ENCODE measurements at places on chromosomes 16 and 17.

DNA sequence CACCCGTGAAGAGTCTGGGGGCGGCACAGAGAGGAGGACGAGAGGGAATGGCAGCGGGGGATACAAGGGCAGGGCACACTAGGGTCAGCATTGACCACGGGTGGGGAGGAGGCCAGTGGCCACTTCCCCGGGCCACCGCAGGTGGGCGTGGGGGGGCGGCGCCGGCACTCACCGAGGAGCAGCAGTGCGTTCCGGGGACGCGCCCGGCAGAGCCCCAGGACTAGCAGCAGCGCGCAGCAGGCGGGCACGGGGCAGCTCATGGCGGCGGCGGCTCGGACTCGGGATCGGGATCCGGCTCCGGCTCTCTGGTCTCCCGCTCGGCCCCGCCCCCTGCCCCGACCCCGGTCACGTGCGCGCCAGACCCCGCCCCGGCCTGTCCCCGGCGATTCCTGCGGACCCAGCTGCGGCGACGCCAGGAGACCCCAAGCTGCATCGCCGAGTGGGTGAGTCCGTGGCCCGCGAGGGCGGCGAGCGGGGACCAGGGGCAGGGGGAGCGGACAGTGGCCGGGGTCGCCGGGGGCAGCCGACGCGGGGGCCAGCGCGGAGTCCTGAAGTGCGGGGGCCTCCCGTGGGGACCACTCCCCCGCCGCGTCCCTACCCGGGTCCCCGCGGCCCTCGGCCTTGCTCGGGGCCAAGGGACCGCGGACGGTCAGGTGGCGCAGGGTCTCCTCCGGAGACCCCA lies at the start of the genes SGSH and SLC26A11:
Gene SGSH, minus strand, starts transcription at position 280 of the 682 bp plus-strand sequence. Its CDS starts 20 bp downstream, at position 260.
Gene SLC26A11, plus strand, starts transcription at position 374 of the 682 bp plus-strand sequence. CDS start 1,134 bp downstream, outside the sequence.
- peak; percentile 58 for DNase-seq

GRCh38 chr16:69176033-69176800 lies 10.7 kb upstream of the SNTB2 start:
- DNase-seq: peak; percentile 63

DNA sequence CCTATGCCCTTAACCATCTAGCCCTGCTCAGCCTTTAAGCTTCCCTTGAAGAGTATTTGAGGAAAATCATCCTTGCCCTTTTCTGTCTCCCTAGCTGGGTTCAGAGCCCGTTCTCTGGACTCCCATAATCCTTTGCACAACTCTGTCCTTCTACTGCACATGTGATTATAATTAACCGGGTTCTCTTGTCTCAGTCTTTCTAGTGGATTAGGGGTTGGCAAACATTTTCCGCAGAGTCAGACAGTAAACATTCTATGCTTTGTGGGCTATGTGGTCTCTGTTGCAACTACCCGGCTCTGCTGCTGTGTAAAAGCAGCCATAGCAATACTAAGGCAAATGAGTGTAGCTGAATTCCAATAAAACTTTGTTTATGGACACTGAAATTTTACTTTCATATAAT lies 80.0 kb downstream of the CDRT15 start:
- peak; percentile 40 for DNase-seq

- DNase-seq: peak; percentile 60
These were observed 11.7 kb downstream of the ABCC1 start for GRCh38 chr16:15961060-15961511.

DNA sequence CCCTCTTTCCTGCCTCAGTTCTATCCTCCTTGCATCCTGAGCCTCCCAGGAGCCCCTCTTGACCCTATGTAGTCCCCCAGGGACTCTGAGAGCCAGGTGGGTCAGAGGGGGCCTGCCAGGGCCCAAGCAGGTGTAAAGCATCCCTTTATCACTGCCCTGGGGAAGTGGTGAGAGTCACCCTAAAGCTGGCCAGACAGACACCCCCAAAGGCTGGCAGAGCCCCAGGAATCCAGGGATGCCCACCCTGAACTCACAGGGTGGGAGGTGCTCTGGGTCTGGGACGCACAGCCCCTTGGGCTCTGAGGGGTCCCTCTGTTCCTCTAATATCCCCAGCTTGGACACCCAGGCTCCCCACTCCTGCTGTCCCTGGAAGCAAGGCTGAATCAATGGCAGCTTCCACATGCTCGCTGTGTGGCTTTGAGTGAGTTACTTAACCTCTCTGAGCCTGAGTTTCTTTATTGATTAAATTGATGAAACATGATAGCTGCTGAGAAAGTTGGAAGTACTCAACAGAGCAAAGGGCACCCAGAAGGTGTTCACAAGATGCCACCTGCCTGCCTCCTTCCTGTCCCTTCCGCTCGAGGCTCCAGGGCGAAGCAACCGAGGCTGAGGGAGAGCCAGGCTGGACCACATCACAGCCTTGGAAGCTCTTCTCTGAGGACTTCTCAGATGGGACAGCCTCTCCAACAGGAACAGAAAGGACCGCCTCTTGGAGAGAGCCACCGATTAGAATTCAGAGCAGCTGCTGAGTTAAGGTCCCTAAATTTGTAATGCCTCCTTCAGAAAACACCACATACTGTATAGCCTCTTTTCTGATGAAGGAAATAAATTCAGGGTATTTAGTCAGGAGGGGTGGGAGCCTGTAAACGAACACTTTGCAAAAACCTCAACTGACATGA lies 67.1 kb upstream of the DOC2B start:
- no peak for DNase-seq

GRCh38 chr16:14427371-14427948 lies 202.6 kb downstream of the PARN start:
- DNase-seq: peak; percentile 44

GRCh38 chr17:8953156-8953885 lies 12.2 kb downstream of the PIK3R5 start:
- DNase-seq: no peak

Measured in choroid plexus epithelial cell (primary cell).